Activated CD4-positive, alpha-beta T cell treated with anti-CD3 and anti-CD28 coated beads, Interleukin-2, amount 50 U/mL, for 1 hour (primary cell): ENCODE measurements at places on chromosomes 5 and 9.
A peak's percentile ranks its signal among the peaks of the same experiment; 100 is the strongest.

DNA sequence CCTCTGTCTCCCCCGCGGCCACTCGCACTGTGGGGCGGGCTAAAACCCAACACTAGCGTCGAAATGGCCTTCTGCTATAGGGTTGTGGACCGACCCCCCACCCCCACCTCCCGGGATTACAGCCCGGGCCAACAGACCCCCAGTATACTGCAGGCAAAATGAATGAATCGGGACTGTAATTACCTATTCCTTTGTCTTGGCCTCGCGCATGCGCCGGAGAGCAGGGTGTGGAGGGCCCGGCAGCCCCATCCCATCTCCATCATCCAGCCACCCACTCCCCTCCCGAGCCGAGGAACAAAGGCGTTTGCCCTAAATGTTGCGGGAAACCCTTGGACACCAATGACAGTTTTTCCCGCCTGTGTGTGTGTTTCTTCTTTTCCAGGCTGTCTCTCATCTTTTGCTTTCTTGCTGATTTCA, 1.6 kb downstream of the BASP1 start:
- DNase-seq, result no peak

GRCh38 chr5:134079748-134080581, 34.5 kb upstream of the TCF7 start:
- DNase-seq, result peak; percentile 74

GRCh38 chr5:1753490-1753889, 46.1 kb downstream of the MRPL36 start:
- no peak for DNase-seq

DNA sequence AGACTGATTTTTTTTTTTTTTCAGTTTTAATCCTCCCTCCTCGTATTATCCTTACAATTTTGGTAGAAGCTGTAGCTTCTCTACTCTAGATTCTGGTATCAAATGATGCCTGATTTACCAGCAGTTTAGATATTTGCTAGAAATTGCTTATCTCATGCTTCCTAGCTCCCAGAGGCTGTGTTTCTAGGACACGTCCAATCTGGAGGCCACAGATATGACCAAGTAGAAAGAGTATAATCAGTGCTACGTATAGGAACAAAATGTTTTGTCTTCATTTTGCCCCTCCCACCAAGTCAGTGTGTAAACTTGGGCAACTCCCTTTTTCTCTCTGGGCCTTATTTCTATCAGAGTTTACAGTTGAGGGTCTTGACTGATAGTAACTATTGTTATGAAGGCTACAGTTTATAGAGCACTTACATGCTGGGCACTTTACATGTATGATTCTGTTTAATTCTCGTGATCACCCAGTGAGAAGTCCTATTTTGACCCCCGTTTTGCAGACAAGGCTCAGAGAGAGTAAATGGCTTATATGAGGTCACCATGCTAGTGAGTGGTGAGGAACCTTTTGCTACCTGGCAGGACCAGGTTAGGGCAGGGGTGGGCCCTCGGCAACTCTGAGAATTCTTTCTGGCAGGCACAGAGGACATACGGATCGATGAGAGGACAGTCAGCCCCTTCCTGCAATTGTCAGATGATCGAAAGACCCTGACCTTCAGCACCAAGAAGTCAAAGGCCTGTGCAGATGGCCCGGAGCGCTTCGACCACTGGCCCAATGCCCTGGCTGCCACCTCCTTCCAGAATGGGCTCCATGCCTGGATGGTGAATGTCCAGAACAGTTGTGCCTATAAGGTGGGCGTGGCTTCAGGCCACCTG, 7.6 kb downstream of the HDHD3 start:
- no peak for DNase-seq

DNA sequence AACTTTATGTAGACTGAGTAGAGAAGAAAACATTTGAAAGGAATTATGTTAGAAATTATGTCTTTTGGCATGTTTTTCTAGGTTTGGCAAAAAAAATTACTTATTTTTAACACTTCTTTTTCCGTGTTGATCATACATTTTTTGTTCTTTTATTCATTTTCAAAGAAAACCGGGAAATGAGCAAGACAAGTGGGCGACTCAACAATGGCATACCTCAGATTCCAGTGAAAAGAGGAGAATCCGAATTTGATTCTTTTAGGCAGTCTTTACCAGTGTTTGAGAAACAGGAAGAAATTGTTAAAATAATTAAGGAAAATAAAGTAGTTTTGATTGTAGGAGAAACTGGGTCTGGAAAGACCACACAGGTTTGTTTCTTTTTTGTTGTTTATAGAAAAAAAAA, 12.9 kb downstream of the YTHDC2 start:
- DNase-seq, result no peak

DNA sequence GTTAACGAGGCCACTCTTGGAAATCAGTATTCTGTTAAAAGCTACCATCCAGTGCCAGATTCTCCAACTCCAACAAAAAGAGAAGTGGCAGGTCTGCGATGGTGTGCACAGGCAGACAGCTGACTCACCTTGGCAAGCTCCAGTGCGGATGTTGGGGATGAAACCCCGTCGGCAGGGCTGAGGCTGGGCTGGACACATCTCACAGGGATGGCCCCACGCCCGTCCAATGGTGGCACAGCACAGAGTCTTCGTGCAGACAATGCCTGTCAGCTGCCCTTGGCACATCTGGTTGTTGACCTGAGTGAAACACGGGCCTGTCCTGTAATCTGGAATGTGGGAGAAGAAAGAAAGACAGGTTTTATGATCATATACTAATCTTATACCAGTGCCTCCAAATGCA, 73.4 kb downstream of the FBN2 start:
- no peak for DNase-seq
